ENCODE measurements at places on chromosomes 13 and 19.
A peak's percentile ranks its signal among the peaks of the same experiment; 100 is the strongest.

DNA sequence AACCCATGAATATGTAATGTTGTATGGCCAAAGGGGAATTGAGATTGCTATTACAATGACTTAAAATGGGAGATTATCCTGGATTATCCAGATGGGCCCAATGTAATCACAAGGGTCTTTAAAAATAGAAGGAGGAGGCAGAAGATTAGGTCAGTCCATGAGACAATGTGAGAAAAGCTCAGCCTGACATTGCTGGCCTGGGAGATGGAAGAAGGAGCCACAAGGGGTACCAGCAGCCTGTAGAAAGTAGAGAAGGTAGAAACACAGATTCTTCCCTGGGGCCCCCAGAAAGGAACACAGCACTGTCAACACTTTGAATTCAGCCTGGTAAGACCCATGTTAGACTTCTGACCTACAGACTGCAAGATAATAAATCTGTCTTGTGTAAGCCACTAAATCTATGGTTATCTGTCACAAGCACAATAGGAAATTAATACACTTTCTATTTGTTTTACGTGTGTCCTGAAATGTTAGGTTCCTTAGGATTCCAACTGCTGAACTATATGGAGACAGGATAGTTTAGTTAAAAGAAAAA is 132.9 kb upstream of the SERP2 start:
- DNase-seq: no peak

DNA sequence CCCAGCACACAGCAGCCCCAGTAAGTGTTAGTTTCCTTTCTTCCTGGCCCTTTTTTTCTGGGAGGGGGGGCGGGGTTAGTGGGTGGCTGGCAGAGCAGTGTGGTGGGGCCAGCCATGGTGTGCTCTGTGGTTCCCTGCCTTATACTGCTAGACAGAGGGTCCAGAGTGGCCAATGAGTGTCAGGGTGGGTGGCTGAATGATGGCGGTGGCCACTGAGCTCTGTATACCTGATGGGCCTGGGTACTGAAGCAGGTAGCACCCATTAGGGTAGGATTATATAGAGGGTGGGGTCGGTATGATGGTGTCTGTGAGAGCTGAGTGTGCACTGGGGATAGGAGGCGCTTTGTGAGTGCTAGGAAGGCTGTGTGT is 13.8 kb downstream of the CIC start:
- DNase-seq: no peak

DNA sequence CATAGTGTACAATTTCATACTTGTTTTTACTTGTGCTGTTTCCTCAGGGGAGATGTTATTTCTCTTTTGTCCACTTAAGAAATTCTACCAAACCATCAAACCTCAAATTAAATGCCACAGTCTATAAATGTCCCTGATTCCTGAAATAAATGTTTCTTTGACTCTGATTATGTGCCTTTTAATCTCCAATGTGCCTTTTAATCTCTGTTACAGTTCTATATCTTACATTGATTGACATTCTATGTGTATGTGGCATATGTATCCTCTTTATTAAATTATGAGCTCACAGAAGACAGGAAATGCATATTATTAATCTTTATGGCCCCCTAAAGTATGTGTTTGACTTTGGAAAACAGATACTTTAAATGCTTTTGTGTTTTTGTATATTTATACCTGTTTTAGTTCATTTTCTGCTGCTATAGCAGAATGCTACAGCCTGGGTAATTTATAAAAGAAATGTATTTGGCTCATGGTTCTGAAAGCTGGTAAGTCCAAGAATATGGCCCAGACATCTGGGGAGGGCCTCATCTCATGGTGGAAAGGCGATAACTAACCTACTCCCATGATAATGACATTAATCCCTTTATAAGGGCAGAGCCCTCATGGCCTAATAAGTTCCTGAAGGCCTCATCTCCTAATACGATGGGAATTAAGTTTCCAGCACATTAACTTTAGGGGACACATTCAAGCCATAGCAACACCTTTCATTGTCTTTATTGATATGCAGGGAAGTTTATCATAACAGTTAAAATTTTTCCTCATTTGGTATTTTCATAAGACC is 403.9 kb downstream of the LIG4 start:
- no peak for DNase-seq

DNA sequence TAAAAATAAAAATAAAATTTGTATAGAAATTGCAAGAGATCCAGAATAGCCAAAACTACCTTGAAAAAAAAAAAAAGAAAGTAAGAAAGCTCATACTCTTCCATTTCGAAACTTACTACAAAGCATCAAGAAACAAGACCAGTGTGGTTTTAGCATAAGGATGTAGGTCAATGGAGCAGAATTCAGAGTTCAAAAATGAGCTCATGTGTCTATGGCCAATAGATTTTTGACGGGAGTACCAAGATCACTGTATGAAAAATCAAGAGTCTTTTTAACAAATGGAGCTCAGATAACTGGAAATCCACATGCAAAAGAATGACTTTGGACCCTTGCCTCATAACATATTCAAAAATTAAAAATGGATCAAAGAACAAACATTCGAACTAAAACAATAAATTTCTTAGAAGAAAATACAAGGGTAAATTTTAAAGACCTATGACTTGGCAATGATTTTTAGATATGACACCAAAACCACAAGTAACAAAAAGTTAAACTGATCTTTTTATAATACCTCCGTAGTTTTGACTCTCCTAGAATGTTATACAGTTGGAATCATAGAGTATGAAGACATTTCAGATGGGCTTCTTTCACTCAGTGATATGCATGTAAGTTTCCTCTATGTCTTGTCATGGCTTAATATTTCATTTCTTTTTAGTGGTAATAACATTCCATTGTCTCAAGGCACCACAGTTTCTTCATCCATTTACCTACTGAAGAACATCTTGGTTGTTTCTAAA is 43.2 kb downstream of the KLF12 start:
- no peak for DNase-seq

GRCh38 chr19:18941628-18942354 is 774 bp upstream of the HOMER3 start:
- no peak for DNase-seq

DNA sequence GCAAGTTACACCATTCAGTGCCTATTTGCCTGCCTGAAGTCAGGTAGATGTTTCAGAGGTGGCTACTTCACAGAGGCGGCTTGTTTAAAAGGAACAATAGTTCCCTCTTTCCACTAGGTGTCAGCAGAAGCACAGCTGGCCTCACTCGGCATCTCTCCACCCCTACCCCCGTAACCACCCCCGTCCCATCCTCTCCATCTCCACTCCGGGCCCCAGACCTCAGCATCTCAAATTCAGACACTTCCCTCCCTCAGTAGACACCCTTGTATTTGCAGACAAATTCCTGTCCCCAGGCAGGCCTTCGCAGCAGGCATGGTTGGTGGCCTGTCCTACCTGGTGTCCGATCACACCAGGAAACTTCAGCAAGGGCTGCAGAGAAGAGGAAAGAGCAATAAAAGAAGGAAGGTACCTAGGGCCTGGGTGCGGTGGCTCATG is 9.1 kb upstream of the DPP9 start:
- DNase-seq: peak; percentile 13

DNA sequence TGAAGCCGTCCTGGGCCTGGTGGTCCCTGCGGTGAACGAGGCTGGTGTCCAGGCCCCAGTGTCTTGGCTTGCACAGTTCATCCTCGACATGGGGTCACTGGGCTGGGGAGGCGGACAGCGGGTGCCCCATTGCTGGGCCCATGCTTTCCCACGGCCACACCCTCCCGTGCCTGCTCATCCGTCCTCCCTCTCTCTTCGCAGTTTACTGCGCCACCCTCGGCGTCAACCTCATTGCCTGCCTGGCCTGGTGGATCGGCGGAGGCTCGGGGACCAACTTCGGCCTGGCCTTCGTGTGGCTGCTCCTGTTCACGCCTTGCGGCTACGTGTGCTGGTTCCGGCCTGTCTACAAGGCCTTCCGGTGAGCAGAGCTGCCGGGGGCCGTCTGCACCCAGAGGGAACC is 12.7 kb downstream of the ADAT3 start:
- DNase-seq: no peak

GRCh38 chr19:6161271-6161850 is 25.9 kb downstream of the ACSBG2 start:
- DNase-seq: peak; percentile 21

DNA sequence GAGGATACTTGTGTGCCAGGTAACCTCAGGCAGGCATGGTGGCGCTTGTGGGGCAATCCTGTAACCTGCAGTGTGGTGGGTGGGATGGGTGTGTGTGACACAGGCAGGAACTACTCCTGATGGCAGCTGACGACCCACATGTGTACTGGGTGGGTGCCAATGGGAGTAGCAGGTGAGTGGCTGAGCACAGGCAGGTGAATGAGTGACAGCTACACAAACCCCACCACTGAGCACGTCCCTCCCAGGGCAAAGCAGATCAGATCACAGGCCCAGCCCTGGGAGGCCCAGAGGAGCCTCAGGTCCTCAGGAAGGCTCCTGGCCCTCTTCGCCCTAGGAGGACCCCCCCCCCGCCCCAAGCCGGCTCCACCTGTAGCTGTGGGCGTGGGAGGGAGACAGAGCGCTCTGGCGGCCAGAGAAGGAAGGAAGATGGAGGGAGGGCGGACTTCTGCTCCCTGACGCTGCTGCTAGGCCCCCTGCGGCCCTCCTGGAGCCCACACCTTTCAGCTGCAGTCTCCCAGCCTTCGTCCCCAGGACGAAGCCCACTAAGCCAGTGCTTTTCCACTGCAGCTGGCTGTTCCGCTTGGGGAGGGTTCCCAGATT is 1.3 kb upstream of the ZNF181 start:
- DNase-seq: no peak

GRCh38 chr19:57241176-57241575 is 744 bp downstream of the ZNF805 start:
- DNase-seq: no peak

- no peak for DNase-seq
These were observed 22.4 kb upstream of the CPAMD8 start for GRCh38 chr19:17048885-17049453.

GRCh38 chr13:40933508-40934204 is 85.5 kb downstream of the ELF1 start:
- no peak for DNase-seq

DNA sequence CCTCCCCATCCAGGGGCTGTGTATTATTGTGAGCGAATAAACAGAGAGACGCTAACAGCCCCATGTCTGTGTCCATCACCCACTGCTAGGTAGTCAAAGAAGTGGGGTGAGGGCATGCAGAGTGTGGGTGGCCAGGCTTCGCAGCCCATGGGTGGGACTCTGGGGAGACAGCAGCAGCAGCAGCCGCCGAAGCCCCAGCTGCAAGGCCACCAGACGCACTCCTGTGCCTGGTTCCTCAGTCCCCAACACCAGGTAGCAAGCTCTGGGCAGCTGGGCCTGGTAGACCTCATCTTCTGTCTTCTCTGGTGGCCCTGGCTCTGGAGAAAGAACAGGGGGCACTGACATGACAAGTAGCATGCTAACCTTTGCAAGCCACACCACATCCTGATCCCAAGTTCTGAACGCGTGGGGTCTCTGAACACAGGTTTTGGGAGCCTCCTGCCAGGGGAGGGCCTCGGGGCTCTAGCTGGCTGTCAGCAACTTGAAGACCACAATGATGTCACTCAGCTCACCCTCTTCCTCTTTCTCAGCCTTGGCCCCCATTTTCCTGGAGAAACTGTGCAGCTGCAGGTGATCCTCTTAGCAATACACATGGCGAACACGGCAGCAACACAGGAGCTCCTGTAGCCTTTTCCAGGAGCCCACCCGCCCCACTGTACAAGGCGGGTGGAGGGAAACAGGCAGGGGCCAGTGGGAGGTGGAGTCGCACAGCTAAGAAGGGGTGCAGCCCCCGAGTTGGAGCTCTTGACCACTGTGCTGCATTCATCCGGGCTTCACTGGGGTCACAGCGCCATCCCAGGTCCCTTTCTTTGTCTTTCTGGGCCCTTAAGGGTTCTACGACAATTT is 5.8 kb downstream of the FUZ start:
- no peak for DNase-seq

GRCh38 chr19:11624069-11624463 is 26.8 kb downstream of the ZNF627 start:
- DNase-seq: no peak

DNA sequence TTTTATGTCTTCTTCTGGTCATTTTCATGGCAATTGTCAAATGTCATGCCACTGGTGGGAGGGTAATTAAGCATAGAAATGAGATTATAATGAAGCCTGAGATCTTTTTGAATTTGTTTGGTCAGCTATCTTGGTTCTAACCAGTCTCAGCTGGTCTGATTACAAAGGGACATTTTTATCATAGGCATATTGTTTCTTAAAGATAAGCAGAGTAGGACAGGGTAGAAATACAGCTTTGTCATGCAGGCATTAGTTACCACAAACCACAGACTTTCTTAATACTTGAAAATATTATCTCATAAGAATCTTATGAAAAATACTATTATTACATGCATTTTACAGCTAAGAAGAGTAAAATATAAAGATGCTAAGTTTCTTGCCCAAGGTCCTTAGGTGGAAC is 1761.5 kb downstream of the PCDH9 start:
- DNase-seq: no peak

DNA sequence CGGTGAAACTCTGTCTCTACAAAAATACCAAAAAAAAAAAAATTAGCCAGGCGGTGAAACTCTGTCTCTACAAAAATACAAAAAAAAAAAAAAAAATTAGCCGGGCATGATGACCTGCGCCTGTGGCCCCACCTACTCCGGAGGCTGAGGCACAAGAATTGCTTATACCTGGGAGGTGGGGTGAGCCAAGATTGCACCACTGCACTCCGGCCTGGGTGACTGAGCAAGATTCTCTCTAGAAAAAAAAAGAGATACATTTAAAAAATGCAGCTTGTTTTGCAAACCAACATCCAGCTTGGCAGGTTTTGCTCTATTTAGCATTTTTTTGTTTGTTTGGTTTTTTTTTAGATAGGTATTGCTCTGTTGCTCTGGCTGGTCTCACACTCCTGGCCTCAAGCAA is 6.7 kb upstream of the PGPEP1 start:
- DNase-seq: no peak

- no peak for DNase-seq
These were observed 30.2 kb downstream of the SBNO2 start for GRCh38 chr19:1143828-1144399.

DNA sequence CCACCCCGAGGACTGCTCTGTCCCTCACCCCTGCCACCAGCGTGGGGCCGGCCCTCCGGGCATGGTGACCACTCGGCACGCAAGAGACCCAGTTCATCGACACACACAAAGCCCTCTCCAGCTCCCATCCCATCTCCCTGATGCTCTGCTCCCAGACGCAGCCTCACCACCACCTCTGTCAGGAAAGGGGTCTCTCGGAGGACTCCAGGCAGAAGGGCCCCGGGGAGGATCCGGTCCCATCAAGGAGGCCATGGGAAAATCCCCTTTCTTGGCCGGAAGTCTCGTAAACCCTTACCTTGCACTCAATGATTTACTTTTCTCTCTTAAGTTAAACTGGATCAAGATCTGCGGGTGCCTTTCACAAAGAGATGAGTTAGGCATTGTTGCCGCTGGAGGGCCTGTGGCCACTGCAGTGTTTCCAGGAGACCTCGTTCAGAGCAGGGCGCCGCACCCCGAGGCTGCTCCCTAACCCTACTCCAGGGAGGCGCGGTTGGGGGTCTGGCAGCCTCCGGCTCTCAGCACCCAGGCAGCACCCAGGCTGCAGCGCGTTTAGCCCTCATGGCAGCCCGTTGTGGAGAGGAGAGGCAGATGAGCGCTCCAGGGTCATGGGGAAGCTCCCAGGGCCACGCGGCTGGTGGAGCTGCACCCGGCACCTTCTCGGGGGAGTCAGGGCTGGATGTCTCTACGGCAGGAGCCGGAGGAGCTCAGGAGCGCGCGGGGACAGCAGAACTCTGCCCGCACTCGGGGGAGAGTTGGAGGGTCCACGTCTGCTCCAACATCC is 31.0 kb downstream of the C2CD4C start:
- no peak for DNase-seq

- no peak for DNase-seq
These were observed 156.8 kb downstream of the RGCC start for GRCh38 chr13:41613984-41614661.

- DNase-seq: no peak
These were observed 10.1 kb downstream of the PRR36 start for GRCh38 chr19:7863971-7864689.

- DNase-seq: no peak
These were observed 276.0 kb downstream of the SLC7A1 start for GRCh38 chr13:29319451-29319850.

Data from activated T-cell treated with anti-CD3 and anti-CD28 coated beads for 1 hour (primary cell).